Activated CD4-positive, alpha-beta T cell treated with anti-CD3 and anti-CD28 coated beads, Interleukin-2, Interleukin-6, amounts not matched to agents 100 ng/mL and 50 ng/mL, durations not matched to agents 16 hours and 8 hours (primary cell): ENCODE measurements at places on chromosomes 2 and 18.

DNA sequence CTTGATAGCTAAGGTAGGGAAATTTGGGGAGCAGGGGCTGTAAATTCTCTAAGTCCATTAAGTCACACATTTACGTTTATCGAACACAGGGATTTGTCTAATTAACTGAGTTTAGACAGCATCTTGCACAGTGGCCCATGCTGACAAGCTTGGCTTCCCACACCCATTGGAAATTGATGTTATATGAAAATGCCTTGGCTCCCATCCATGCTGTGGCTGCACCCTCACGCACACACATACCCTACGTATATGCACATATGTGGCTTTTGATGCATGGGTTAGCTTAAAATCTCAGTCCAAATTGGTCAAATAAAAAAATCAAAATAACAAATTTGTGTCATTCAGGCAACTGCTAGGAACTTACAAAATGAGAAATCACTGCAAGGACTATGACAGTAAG, 37.8 kb downstream of the SEC11C start:
- DNase-seq = no peak

GRCh38 chr18:73835656-73836364, 311.8 kb downstream of the FBXO15 start:
- no peak for DNase-seq

- DNase-seq = no peak
These were observed 59.1 kb downstream of the CMPK2 start for GRCh38 chr2:6806604-6807003.

GRCh38 chr2:76288146-76288545, 577.4 kb upstream of the GCFC2 start:
- DNase-seq = no peak

GRCh38 chr18:25726298-25726697, 364.1 kb downstream of the SS18 start:
- no peak for DNase-seq

- DNase-seq = no peak
These were observed 51.6 kb downstream of the SPP2 start for GRCh38 chr2:234102112-234102511.

GRCh38 chr2:188813315-188813714, 160.9 kb upstream of the COL3A1 start:
- no peak for DNase-seq

DNA sequence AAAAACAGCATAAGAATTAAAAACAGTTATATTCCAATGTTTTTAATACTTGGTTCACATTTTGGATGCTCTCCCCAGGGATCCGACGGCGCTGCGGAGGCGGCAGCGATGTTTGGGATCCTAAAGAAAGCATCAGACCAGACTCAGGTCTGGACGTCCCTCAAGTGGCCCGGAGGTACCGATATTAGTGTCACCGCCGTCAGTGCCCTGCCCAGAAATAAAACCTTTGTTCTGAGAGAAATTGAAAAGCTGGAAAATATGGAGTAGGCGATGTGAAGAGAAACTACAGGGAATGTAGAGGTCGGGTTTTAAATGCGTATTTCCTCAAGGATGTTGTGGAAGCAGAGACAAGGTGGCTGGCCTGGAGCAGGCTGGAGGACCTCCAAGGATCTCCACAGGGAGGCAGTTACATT, 683 bp upstream of the TBC1D8 start:
- no peak for DNase-seq

DNA sequence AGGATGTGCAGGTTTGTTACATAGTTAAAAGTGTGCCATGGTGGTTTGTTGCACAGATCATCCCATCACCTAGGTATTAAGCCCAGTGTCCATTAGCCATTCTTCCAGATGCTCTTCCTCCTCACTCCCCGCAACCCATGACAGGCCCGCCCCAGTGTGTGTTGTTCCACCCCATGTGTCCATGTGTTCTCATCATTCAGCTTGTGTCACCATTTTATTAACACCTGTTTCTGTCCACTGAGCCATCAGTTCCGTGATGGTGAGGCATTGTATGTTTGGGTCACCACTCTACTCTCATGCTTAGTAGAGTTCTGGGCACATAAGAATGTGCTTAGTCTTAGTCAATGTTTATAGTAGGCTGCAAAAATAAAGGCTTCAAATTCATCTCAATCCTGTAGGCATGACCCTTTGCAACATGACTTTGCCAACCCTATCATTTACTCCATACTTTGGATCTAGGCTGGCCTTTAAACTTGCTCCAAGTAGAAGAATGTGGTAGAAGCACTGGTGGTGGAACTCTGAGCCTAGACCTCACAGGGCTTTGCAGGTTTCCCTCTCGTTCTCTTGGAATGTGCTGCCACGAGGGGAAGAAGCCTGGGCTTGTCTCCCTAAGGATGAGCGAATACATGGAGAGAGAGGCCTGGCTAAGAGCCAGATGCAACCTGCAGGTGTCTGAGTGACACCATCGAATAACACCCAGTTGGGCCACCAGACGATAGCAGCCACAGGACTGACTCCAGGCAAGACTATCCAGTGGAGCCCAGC, 161.5 kb downstream of the NAPG start:
- no peak for DNase-seq

- DNase-seq = no peak
These were observed at the start of gene LYPD6 for GRCh38 chr2:149330127-149331022. Gene LYPD6 (plus strand): TSS chr2:149330587. CDS start chr2:149437709, 107,122 bp downstream.

- DNase-seq = no peak
These were observed 155.4 kb upstream of the ACAA2 start for GRCh38 chr18:49968644-49969309.
